ENCODE measurements at places on chromosomes 5 and 9. TPM values are rescaled to one million over a fixed set of nuclear protein-coding genes. Genes with fewer than 3 reads are reported as not detected.
A peak's percentile ranks its signal among the peaks of the same experiment; 100 is the strongest.

DNA sequence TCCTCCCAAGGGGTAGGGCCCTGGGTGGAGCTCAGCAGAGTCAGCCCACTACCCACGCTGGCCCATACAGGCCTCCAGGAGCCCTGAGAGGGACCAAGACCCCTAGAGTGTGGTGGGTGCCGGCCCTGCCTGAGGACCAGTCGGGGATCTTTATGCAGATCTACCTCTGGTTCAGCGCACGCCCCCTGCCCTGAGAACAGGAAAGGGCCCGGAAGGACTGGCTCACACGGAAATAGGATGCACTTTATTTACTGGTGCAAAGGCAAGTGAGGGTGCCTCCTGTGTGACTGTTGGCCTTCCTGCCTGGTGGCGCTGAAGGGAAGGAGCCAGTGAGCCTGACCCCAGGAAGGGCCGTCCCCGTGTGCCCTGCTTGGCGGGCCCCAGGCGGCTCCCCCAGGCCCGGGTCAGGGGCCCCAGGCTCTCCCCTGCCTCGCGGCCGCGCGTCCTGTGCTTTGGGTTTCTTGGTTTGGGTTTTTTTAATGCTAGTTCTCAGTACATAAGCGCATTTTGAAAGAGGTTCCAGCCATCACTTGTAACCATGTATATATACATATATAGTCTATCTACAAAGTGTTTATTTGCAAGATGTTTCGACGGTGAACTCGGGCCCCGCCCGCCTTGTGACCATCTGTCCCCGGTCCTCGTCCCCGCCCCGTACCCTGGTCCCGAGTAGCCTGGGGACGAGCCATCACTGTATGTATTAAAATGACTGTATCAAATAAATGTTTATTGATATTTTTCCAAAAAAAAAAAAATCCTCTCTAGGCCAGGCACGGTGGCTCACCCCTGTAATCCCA is 76.4 kb upstream of the ROR2 start:
- H3K27ac ChIP-seq, result no peak overlapping the region
- no peaks in the 10 kb centered on the region for H3K4me1 ChIP-seq
- no peak overlapping the region for H3K4me3 ChIP-seq
- peaks cover 9% of the 10 kb centered on the region for H3K36me3 ChIP-seq

DNA sequence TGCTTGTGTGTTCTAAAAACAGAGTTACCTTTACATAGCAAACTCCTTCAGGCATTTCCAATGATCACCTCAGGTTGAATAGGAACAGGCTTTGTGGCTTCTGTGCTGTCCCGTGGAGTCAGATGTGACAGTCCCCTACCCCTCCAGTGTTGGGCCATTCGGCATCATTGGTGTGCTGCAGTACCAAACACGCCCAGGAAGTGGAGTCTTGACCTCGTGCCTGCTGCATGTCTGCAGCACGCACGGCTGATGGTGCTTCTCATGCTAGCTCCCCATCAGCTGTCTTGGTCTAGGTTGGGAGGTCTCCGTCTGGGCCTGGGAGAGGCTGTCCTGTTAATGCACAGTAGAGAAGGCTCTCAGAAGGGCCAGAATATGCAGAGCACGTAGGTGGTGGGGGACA is 42.5 kb upstream of the PHF2 start:
- H3K27me3 ChIP-seq, result no peaks in the 10 kb centered on the region
- H3K36me3 ChIP-seq, result peaks cover 41% of the 10 kb centered on the region
- H3K4me1 ChIP-seq, result no peaks in the 10 kb centered on the region

DNA sequence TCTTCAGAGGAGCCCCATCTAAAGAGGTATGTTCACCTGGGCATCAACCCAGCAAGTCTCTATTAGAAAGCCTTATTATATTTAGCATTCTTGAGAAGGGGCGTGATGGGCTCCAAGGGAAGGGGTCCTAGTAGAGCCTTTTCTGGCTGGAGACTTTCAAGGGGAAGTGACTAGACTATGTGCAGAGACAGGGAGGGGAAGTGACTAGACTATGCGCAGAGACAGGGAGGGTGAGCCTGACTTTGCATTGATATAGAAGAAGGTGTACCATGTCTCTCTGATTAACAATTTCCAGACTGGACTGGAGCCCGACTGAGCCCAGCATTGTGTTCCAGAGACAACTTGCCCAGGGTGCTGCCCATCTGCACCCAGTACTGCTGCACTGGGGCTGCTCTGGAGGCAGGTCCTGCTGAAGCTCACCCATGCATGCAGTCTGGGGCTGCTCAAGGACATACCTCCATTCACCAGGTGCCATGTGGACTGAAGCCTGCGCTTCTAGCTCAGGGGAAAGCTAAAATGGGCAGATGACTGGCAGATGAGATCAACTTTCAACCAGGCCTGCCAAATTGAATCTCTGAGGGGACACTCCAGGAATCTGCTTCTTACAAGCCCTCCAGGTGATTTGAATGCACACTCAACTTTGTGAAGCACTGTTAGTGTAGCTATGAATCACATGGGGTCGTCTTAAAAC is 83.0 kb upstream of the GNA14 start:
- peak overlapping the region; percentile 54 for H3K27ac ChIP-seq
- no peak for DNase-seq
- H3K4me1 ChIP-seq, result peaks cover 16% of the 10 kb centered on the region
- peak overlapping the region; percentile 6 for H3K4me3 ChIP-seq
- H3K36me3 ChIP-seq, result no peaks in the 10 kb centered on the region
- no peaks in the 10 kb centered on the region for H3K27me3 ChIP-seq

DNA sequence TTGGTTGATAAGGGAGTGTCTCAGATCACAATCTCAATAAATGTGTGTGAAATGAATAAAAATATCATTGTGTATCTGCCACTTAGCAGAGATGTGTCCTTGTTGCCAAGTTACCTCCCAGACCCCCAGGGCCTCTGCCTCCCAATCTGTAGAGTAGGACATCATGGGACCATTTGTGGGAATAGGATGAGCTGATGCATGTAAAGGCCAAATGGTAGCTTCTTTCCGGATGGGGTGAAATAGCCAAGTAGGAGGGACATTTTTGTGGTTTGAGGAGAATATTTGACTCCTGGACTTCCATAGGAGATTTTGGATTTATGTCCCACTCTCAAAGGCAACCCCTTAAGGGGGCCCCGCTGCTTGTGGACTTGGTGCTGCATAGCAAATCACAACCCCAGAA is 82.6 kb upstream of the HRH2 start:
- no peaks in the 10 kb centered on the region for H3K36me3 ChIP-seq
- no peak overlapping the region for H3K4me3 ChIP-seq
- DNase-seq, result no peak
- no peaks in the 10 kb centered on the region for H3K27me3 ChIP-seq

DNA sequence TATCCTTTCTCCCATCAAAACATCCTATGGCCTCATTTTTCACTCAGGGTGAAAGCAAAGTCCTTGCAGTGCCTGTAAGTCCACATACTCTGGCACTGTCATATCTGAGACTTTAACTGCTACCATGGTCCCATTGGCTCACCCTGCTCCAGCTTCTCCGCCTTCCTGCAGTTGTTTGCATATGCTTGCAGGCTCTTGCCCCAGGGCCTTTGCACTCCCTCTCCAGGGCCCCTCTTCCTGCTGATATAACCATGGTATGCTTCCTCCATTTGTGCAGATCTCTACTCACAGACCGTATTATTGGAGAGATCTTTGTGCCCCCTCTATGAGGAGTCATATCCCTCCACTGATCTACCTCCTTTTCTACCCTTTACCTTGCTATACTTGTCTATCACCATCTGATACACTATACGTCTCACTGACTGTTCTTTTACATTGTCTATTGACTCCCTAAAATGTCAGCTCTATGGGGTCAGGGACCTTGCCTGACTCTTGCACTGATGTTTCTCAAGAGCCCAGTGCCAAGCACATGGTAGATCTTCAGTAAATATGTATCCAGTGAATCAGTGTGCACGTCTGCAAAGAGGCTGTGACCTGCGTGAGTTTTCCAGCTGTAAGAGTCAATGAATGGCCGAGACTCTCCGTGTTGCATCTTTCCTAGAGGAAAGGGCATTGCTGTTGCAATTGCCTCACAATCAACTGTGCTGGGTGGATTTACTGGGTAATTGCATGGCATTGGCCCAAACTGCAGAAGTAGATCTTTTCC is 81.7 kb upstream of the CPEB4 start:
- H3K27ac ChIP-seq, result no peak overlapping the region
- no peaks in the 10 kb centered on the region for H3K27me3 ChIP-seq
- H3K36me3 ChIP-seq, result no peaks in the 10 kb centered on the region
- DNase-seq, result no peak

Gene IRX2
- total RNA-seq, result 6.1 TPM

Gene NFX1
- 22.6 TPM for total RNA-seq
